ENCODE measurements at places on chromosomes 5 and 9.

DNA sequence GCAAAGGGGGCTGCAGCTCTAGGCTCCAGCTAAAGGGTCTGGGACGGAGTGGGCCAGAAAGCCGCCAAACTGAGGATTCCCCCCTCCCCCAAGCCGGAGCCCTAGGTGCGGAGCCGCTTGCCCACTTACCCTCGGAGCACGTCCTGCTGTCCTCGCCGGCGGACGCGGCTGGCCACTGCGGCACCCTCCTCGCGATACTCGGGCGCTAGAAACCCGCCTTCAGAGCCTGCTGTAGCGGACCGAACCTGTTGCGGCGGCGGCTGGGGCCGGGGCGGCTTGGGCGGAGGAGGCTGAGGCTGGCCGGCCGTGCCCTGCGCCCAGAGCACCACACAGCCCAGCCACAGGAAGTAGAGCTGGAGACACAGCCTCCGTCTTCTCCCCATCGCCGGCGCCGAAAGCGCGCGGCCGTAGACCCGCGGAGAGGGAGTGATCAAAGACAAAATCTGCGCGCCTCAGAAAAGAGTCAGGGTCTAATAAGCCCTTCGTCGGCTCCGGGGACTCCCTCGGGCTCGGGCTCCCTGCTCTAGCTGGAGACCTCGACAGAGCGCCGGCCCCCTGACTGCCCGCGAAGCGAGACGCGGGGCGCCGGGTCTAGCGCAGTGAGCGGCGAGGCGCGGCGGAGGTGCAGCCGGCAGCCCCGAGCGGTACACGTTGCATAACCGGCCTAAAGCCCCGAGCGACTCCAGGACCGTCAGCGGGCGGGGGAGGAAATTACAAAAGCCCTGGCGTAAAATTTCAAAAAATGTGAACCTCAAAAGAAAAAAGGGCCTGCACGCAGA, 635 bp downstream of the FBN2 start:
- no peak for DNase-seq

- no peak for DNase-seq
Observed at GRCh38 chr9:128470560-128470959, 14.8 kb downstream of the ODF2 start.

GRCh38 chr5:12360218-12360617, 456.0 kb upstream of the CTNND2 start:
- DNase-seq: no peak

- DNase-seq: no peak
Observed at GRCh38 chr5:18102733-18103132, 468.5 kb downstream of the TAF11L14 start.

- DNase-seq: no peak
Observed at GRCh38 chr9:80797831-80798688, 891.3 kb downstream of the TLE1 start.

DNA sequence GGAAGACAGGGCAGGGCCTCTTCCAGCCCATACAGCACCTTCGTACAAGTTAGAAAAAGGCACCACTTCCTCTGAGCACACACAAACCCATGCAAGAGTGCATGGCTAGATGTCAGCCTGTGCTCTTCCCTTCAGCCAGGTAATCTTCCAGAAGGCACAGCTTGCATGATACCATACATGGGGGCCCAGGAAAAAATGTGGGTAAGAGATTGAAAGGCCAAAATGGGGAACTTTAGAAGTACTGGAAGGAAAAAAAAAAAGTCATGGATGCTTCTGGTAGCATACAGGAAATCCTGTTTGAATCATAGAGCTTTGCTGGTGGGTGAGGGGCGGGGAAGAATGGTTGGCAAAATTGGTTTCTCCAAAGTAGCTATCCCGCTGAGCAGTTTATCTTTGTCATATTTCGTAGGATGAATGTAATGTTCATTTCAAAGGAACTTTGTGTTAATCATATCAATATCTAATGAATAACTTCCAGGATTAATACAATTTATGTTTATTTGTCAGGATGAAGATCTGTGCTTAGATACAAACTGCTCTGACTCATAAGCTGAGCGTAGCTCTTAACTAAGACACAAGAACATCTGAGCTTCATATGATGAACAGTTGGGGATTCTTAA, 78.2 kb upstream of the MAP3K1 start:
- DNase-seq: no peak

- DNase-seq: no peak
Observed at GRCh38 chr5:133698646-133699526, 86.5 kb upstream of the FSTL4 start.

- no peak for DNase-seq
Observed at GRCh38 chr9:87686520-87687090, 39.3 kb upstream of the CTSL start.

GRCh38 chr9:107973451-107973850, 483.9 kb upstream of the KLF4 start:
- no peak for DNase-seq

GRCh38 chr5:139593716-139594319, 32.7 kb downstream of the UBE2D2 start:
- no peak for DNase-seq

DNA sequence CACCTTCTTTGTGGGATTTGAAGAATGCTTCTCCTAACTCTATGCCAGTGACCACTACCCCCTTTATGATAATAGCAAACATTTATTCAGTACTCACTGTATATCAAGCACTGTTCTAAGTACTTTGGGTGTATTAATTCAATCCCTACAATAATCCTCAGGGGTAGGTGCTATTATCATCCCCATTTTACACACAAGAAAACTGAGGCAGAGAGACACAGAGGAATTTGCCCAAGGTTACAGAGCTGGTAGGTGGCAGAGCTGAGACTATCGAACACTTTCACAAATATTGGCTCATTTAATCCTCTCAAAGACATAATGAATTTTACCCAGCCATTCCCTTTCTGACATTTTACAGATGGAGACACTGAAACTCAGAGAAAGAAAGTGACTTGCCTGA, 9.8 kb upstream of the LARP1 start:
- DNase-seq: no peak

DNA sequence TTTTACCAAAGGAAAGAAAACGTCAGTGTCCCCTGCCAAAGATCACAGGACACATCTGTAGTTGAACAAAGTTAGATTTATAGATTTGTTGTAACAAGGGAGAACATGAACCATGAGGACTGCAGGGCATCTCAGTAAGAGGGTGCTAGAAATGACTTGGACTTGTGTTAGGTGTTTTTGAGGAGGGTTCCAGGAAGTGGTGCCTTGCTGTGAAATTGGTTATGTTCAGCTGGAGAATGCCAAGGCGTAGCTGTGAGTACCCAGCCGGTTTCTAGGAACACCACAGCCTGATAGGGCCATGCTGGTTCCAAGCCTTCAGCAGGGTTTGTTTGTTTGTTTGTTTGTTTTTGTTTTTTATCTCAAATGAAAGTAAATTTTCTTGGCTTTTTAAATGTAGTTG, 5.3 kb downstream of the SPEF2 start:
- no peak for DNase-seq

DNA sequence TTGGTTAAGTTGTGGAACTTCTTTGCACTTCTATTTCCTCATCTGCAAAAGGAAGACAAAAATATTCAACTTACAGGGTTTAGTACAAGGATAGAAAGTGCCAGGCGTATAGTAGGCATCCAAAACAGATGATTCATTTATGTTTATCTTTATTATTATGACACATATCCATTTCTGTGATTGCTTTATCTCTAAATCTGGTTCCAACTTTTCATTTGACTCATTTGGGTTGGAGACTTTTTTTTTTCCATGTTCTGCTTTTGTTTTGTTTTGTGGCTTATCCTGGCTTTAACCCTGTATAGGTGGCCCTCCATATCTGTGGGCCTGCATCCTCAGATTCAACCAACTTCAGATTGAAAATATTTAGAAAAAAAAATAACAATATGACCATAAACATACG, 186.7 kb upstream of the SLC24A2 start:
- DNase-seq: no peak

DNA sequence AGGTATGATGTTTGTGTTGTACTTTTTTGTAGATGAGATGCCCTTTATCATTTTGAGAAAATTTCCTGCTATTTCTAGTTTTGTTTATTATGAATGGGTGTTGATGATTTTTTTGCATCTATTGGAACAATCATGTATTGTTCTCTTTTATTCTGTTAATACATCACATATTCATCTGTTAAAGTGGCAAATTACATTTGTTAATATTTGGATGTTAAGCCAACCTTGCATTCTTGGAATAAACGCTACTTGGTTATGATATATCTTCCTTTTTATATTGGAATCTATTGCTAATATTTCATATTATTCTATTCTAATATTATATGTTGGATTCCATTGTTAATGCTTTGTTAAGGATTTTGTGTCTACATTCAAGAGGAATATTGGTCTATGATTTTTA, 24.6 kb upstream of the BNIP1 start:
- DNase-seq: no peak

DNA sequence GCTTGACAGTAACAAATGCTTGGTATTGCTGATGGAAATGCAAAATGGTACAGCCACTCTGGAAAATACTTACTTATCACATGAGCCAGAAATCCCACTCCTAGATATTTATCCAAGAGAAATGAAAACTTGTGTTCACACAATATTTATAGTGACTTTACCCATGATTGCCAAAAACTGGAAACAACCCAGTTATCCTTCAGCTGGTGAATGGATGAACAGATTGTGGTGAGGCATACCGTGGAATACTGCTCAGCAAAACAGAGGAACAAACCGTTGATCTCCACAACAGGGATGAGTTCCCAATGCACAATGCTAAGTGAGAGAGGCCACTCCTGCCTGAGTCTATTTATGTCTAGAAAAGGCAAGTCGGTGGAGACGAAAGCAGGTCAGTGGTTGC, 40.5 kb upstream of the LRRC14B start:
- DNase-seq: no peak

DNA sequence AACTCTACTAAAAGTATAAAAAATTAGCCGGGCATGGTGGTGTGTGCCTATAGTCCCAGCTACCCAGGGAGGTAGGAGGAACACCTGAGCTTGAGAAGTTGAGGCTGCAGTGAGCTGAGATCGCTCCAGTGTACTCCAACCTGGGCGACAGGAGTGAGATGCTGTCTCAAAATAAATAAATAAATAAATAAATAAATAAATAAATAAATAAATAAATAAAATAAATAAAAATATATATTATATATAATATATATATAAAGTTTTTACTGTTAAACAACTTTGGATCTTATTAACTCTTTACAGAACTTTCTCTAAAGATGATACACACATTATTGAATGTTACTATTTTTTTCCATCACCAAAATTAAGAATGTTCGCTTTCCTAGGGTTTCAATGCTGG, 38.4 kb downstream of the HMGCR start:
- no peak for DNase-seq

DNA sequence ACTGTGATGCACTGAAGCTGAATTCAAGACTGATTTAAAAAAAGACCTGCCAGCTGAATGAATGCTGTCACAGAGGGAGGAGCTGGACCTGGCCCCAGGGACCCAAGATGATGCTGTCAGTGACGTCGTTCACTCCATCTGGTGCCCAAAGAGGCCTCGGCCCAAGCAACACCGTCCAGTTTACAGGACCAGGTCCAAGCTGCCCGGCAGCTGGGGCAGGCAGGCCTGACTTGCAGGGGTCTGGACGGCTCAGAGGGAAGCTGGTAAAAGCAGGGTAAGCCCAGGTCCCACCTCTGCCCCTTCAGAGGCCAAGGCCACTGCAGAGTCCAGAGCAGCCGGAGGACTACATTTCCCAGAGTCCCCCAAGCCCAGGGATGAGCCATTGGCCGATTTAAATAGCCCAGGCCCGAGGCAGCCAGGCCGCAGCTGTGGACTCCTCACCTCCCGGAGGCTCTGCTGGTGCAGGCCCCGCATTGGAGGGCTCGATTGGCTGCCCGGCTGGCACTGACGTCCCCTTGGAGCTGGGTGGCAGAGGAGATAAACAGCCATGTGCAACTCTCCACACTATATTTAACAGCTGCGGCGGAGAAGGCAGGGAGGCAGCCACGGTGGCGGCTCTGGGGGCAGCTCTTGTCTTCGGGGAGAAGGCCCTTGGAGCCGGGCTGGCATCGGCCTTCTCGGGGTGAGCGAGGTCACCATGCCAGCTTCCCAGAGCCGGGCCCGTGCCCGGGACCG, at the start of gene PLPP7:
PLPP7 (plus strand) TSS at position 423 of the 735 bp plus-strand sequence; CDS start at position 698, 275 bp downstream.
- DNase-seq: no peak

- no peak for DNase-seq
Observed at GRCh38 chr9:33186457-33187168, 19.5 kb upstream of the B4GALT1 start.

- DNase-seq: no peak
Observed at GRCh38 chr9:110351009-110351467, 13.4 kb upstream of the TXNDC8 start.

GRCh38 chr5:73899055-73899454, 273.1 kb downstream of the ARHGEF28 start:
- no peak for DNase-seq

GRCh38 chr5:174383210-174384167, 338.0 kb downstream of the NSG2 start:
- DNase-seq: no peak

Data from stimulated activated CD8-positive, alpha-beta memory T cell treated with anti-CD3 and anti-CD28 coated beads, Interleukin-7, amount 100 ng/mL, for 1 hour (primary cell).